ENCODE measurements at places on chromosomes 4 and X.
A peak's percentile ranks its signal among the peaks of the same experiment; 100 is the strongest.

- no peak for DNase-seq
Observed at GRCh38 chrX:12872741-12873140, 5.9 kb downstream of the TLR7 start.

GRCh38 chr4:183249854-183250253 is 70.2 kb downstream of the CLDN22 start:
- DNase-seq = no peak

DNA sequence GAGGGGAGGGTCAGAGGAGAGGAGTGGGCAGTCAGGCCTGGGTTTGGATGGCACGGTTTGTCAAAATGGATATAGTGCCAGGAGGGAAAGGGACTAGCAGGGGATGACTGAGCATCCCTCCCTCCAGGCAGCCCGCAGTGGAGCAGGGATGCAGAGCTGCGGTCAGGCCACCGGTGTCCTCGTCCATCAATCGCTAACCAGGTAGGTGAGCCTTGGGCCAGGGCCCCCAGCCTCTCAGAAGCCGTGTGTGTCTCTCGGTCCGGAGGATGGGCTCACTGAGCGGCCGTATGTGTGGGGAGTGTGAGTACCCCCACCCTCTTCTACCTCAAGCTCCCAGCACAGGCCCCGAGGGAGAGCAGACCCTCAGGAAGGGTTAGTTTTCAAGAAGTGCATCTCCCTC is 538 bp upstream of the CYTL1 start:
- DNase-seq = no peak

DNA sequence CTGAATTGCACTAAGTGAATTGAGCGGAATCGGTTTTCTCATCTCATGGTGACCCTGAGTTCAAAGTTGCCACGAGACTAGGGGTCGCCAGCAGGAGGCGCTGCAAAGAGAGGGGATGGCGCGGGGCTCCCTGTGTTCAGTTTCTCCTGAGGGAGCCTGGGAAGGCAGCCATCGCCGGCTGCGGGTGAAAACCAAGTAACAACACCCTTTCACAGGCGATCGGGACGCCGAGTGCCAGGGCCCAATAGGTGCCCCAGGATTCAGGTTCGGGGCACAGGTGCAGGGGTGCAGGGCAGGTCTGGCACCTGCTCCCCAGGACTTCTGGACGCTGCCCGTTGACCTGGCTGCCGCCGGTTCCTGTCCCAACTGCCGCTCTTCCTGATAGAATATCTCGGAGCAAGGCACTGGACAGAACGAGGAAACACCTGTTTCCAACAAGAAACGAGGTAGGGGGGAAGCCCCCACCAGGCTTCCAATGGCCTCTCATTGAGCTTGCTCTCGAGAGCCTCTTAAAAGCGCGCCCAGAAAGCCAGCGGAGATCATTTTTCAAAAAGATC is 1.1 kb upstream of the FGF16 start:
- DNase-seq = no peak

GRCh38 chr4:186329372-186329771 is 63.4 kb downstream of the F11 start:
- no peak for DNase-seq

DNA sequence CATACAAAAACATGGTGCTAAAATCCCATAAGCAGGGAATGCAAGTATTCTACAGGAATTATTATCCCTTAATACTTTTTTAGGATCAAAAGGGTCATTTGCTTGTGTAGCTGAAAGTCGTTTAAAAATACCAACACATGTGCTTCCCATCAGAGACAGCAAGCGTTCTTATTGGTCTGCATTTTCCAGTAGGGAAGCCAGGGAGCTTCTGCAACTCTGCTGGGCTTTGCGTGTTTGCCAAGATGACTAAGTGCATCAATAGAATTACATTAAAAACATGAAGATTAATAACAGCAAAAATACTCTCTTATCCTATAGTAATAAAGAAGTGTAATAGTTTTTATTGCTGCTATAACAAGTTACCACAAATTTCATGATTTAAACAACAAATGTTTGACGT is 111.2 kb downstream of the QDPR start:
- DNase-seq = no peak

DNA sequence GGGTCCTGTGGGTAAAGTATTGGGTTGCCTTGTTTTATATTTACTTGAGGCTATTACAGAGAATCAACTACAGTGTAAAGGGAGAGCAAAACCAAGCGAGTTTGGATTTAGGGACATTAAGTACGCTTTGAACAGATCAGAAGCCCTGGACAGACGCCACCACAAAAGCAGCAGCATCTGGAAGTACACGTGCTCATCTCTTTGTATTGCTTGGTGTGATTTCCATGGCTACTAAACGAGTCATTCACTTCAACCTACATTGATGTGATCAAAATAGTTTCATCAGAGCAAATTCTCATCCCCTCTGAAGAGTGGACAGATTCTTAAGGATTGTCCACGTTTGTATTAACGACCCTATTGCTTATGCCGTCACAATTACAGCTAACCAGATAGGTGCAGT is 85.1 kb downstream of the SORBS2 start:
- no peak for DNase-seq

DNA sequence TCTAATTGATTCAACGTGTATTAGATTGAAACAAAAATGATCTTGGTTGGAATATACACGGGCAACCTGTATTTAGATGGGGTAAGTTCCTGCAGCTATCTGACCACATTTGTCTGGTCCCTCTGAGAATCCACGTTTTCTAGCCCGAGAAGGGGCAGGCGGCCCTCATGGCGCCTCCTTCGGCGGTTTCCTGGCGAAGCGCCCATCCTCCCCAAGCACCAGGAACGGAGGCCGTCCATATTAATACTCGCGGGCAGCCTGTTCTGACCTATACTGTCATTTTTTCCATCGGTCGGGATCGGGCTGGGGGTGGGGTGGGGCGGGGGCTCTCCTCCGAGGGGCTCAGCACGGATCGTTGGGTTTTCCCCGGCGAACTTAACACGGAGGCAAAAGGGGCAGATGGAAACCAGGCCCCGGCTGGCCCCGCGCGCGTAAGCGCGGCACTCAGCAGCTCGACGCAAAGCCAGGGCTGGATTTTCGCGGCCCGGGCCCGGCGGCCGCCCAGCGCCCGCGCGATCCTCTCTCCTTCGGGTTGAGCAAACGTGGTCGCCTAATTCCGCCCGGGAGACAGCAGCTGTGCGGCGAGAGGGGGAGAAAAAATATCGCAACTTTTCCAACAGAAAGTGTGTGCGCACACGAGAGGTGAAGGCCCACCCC is 77.2 kb upstream of the BCOR start:
- DNase-seq = no peak

DNA sequence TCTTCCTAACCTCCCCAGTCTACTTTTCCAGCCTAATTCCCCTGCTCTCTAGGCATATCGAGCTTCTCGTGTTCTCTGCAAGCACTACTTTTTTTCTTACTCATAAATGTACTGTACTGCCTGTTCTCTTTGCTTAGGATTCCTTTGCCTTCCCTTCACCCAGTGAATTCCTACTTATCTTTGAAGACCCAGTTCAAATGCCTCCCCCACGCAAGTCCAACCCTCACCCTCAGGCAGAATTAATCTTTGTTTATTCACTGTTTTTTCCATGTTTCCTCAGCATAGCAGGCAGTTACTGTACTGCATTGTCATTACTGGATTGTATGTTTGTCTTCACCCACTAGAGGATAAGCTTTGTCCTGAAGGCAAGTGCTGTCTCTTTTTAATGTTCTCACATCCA is 287.7 kb downstream of the BMPR1B start:
- DNase-seq = no peak

DNA sequence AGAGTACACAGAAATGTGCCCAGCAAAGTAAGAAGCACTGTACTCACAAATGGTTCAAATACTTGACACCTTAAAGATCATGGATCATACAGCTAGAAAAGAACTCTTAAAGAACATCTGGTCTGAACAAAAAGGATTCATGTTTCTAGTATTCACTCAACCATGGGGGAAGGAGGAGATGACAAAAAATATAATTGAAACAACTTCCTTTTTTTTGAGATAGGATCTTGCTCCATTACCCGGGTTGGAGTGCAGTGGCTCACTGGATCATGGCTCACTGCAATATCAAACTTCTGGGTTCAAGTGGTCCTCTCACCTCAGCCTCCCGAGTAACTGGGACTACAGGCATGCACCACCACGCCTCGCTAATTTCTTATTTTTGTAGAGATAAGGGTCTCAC is 6.0 kb downstream of the DHX15 start:
- DNase-seq = no peak

- DNase-seq = no peak
Observed at GRCh38 chr4:80265571-80266252, 752 bp upstream of the FGF5 start.

DNA sequence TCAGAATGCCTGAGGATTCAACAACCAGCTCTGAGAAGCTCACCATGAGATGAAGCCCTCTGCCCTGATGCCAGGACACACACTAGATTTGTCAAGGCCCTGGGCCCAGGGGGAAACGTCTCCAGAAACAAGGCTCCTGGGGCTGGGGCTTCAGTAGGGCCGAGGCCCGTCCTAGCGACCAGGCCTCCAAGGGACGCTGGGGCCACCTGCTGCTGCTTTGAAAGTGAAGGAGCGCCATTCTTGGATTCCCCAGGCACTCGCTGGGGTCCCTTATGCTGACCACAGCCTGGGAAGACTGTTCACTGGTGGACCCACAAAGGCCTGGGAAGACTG is 23.9 kb downstream of the PDE6B start:
- no peak for DNase-seq

DNA sequence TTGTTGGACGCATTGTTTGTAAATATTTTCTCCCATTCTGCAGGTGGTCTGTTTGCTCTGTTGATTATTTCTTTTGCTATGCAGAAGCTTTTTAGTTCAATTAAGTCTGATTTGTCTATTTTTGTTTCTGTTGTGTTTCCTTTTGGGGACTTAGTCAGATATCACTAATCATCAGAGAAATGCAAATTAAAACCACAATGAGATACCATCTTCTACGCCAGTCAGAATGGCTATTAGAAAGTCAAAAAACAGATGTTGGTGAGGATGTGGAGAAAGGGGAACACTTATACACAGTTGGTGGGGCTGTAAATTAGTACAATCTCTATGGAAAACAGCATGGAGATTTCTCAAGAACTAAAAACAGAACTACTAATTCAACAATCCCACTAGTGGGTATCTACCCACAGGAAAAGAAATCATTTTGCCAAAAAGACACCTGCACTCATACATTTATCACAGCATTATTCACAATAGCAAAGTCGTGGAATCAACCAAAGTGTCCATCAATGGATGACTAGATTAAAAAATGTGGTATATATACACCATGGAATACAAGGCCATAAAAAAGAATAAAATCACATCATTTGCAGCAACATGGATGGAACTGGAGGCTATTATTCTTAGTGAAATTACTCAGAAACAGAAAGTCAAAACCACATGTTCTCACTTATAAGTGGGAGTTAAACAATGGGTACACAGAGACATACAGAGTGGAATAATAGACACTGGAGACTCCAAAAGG is 8.1 kb downstream of the COQ2 start:
- no peak for DNase-seq

DNA sequence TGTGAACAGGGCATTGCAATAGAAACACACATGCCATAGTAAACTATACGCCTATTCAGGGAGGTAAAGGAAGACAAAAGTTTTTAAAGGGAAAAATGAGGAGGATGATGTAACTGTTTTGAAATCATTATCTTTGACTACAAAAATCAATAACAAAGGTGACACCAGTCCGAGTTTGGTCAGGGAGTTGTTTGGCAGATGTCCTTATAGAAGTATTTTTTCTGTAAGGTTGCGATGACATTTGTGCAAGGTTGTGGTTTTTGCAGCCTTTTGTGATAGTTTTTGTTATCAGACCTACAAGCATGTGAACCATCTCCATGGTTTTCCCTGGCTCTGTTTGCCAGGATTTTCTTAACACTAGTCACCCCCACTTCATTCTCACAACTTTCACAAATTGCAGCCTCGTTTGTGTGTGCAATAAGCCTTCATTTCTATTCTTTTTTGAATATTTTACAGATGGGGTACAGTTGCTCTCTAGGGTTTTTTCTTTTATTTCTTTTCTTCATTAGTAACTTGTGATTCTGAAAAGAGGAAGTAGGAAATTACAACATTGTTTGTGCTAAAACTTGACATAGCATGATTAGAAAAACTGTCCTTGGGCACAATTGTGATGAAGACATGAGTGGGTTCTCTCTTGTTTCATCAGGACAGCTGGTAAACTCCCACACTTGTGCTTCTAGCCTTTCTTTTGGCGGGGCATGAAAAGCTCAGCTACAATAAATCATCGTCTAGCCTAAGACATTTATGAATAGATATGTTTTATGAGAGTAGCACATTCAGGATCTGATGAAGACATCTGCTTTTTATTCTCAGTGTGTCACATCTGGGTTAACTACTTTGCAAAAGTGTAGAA is 60.2 kb upstream of the PNPLA4 start:
- DNase-seq = peak; percentile 46

Data from fibroblast of skin of left quadriceps (primary cell).